KG1 (cell line): ENCODE measurements at places on chromosomes 12 and 14.
A peak's percentile ranks its signal among the peaks of the same experiment; 100 is the strongest.

DNA sequence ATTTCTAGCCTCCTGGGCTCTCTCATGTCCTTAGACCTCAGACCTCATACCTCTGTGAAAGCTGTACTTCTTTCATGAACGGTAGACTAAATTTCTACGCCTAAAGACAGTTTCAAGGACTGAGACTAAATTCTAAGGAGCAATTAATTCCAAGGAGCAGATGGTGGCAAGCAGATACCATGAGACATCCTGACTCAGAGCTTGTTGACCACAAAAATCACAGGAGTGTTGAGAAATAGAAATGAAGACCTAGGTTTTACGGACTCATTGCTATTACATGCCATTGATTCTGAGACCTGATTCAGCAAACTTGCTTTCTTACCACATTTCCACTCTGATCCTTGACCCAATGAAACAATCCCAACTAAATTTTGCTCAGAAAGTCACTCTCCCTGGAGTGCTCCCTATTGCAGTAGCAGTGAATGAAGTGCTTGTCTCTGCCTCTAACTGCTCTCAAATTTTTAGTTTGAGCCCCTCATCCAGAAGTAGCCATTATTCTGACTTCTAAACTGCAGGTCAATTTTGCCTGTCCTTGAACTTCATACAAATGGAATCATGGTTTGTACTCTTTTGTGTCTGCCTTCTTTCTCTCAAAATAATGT is 52.0 kb downstream of the PEX5 start:
- no peak for DNase-seq

DNA sequence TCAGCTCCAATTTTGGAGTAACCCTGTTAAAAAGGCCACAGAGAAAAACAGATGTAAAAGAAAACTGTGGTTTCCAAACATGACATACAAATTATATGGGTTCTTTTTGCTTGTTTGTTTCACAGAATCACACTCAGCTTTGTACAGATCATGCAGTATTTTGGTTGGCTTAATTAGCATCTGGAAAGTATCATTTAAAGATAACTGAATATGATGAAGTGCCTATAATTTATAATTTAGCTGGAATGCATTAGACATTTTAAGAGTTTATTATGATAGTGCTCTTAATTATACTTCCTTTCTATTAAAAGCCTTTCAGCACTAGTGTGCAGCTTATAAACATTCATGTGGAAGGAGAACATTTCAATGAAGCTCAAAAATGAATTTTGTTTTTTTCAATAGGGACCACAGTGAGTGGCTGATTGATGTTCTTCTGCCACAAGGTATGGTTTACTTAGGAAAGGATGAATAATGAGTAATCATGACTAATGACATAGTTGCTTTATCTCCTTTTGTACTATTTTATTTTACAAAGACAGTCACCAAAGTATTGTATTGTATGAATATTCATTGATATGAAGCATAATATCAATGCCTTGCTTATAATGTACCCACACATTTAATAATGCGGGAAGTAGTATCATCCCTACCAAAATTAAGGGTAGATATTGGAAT is 98.3 kb downstream of the UNC79 start:
- DNase-seq: no peak

GRCh38 chr14:38171197-38171596 is 36.5 kb upstream of the SSTR1 start:
- DNase-seq: no peak

- no peak for DNase-seq
Measured at GRCh38 chr14:50766338-50766886, 64.5 kb downstream of the NIN start.

- no peak for DNase-seq
Measured at GRCh38 chr12:110776410-110776809, 33.7 kb upstream of the PPP1CC start.

DNA sequence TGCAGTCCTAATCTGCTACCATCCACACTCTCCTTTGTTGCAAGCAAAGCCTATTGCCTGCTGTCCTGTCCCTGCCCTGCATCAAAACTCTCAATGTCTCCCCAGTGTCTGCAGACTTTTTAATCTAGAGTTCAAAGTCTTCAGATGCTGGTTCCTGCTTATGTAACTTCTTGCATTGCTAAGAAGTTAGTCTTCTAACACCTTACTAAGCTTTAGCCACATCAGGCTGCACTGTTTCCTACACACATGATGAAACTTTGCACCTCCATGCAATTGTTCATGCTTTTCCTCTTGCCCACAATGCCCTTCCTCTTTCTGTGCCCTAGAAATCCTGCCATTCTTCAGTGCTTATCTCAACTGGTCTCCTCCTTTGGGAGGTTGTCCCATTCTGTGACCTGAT is 16.2 kb upstream of the DICER1 start:
- no peak for DNase-seq

DNA sequence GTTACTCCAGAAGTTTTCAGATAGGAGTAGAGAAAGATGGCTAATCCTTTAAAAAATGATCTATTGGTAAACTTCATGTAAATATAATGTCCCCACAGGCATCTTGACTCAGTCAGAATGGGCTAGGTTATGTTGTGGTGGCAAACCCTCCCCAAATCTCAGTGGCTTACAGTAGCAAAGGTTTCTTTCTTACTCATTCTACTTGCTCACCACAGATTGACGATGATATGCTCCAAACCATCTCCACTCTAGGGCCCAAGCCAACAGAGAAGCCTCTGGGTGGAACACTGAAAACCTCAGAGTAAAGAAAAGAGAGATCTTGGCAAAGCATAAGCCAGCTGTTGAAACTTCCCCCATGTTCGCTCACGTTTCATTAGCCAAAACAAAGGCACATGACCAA is 146.4 kb downstream of the EMP1 start:
- no peak for DNase-seq

GRCh38 chr14:76584271-76584702 is 177.0 kb upstream of the VASH1 start:
- no peak for DNase-seq

- DNase-seq: no peak
Measured at GRCh38 chr12:109555431-109556315, 17.6 kb downstream of the MMAB start.

DNA sequence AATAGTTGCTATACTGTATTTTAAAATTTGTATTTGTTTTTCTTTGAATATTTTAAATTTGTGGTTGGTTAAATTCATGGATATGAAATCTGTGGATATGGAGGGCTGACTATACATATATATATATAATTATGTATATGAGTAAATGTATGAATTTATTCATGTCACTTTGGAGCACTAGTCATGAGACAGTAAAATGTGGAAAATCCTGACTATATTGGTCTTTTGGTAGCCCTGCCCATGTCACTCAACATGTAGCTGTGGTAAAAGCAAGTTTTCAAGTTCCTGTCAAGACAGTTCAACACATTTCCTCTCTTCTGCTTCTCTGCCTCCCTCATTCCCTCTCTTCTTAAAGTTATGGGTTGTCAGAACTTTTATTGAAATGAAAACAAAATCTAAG is 17.3 kb upstream of the C12orf71 start:
- no peak for DNase-seq

- no peak for DNase-seq
Measured at GRCh38 chr12:52018433-52019112, 11.8 kb downstream of the TAMALIN start.

GRCh38 chr14:93086441-93087055 is 29.2 kb downstream of the ITPK1 start:
- no peak for DNase-seq

GRCh38 chr12:77087427-77087826 is 22.1 kb upstream of the E2F7 start:
- DNase-seq: no peak

- DNase-seq: no peak
Measured at GRCh38 chr12:96054244-96054610, 18.8 kb upstream of the LTA4H start.

- DNase-seq: peak; percentile 85
Measured at GRCh38 chr12:124453419-124454351, 113.7 kb downstream of the NCOR2 start.

DNA sequence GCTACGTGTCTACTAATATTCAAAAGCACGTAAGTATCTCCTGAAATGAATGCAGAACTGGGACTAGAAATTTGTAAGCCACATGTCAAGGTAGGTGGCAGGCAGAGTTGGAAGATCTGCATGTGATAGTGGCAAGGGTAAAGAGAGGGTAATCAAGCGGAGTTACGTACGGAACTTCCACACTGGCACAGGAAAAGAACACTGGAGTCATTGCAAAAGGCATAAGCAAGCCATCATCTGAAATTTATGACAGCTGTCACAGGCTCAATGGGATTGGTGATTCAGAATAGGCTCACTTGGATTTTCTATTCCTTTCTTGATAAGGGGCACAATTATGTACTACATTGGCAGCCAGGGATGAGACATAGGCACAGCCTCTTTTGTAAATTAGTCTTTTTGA is 245.3 kb downstream of the PDZRN4 start:
- no peak for DNase-seq

DNA sequence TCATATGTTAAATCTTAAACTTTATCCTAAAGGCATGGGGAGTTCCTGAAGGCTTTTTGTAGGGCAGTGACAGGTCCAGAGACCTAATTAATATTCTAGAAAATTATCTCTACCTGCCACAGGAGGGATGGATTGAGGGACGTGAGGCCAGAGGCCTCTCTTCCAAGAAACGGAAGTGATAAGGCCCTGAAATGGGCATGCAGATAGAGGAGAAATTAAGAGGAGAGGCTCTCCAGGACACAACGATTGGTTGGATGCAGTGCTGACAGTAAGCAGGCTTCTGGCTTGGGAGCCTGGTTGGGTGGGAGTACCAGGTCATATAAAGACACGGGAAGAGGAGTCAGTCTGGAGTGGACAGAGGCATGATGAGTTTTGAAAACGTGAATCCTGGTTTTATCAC is 3.1 kb upstream of the BORCS5 start:
- no peak for DNase-seq

- no peak for DNase-seq
Measured at GRCh38 chr12:51669271-51669670, 78.2 kb downstream of the SCN8A start.

DNA sequence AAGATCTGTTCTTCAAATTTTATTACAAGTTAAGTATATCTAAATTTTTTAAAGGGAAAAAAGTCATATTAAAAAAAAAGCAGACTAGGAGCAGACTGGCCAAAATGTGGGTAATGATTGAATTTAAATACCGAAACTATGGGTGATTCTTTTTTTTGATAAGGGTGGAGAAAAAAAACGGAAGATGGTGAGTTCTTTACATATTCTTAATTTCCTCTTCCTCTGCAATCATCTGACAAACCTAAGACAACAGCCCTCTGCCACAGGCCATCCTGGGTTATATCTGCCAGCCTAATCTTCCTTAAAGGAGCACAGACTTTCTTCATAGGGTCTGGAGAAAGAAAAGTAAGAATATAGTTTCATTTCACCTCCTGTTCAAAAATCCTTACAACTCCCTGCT is 108.0 kb downstream of the PPP2R5E start:
- DNase-seq: no peak

GRCh38 chr12:1716911-1717310 is 26.0 kb downstream of the ADIPOR2 start:
- DNase-seq: no peak

DNA sequence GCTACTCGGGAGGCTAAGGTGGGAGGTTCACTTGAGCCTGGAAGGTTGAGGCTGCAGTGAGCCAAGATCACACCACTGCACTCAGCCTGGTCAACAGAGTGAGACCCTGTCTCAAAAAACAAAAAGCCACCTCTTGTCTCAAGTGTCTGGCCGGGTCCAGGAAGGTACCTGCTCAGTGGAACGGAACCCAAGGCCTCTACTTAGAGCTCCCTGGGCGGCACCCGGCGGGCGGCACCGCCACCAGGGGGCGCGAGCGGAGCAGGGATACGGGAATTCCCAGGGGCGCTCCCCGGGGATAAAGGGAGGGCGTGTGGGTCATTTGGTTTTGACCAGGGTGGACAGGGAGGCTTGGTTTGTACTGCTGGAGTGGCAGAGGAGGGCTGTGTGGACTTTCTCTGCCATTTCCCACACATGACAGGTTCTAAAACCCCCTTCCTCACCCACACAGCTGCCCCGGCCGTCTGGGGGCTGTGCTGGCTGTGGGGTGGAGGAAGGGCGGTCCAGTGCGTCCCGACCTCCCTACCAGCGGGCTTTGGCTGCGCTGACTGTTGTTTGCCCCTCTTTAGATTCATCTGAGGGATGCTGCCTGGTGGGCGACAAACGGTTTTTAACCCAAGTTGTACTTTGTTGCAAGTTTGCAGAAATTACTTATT is 91.4 kb downstream of the SETD3 start:
- no peak for DNase-seq

DNA sequence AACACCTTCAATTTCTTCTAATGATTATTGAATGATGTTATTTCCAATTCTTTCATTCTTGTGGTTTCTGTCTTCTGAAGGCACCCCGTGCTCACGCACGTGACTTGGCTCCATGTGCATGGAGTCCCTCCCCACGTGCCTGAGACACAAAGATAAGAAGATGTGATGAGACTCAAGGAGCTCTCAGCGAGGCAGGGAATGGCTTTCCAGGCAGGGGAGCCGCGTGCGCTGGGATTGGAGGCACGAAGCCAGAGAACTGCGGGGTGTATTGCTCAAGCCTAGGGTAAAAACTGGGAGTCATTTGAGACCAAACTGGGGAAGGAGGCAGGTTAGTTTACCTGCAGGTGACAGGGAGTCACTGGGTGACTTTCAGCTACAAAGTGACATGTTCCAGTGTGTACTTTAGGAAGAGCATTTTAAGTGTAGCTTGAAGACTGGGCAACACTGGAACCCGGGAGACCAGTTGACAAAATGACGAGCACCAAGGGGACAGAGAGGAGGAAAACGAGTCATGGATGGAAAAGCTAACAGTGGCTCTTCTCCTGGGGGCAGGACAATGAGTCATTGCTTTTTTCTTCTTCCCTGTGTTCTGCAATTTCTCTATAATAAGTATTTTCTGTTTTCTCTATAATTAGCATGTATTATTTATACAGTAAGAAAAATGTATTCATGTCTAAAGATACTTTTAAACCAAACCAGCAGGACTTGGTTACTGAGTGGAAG is 311.7 kb upstream of the FKBP4 start:
- no peak for DNase-seq

DNA sequence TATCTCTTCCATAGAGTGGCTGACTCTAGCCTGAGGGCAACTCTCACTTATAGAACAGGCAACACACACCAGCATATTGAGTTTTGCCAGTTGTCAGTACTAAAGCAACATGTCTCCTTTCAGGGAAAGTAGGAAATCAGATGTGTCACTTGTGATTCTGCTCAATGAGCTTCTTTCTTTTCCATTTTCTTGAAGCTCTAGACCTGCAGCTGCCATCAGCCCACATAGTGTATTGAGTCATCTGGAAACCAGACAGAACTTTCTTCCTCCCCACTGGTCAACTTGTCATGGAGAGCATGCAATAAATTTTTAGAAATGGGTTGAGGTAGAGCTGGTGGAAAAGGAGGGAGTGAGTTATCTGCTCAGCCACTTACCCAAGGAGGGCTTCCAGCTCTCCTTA is 209.0 kb upstream of the PLEKHG7 start:
- no peak for DNase-seq

GRCh38 chr12:18888047-18888446 is 150.1 kb downstream of the CAPZA3 start:
- DNase-seq: no peak

GRCh38 chr12:15044471-15044870 is 71.6 kb downstream of the PDE6H start:
- no peak for DNase-seq

GRCh38 chr12:27024291-27024690 is 1.9 kb downstream of the MED21 start:
- DNase-seq: no peak
